Stimulated activated CD4-positive, alpha-beta T cell treated with anti-CD3 and anti-CD28 coated beads, Interleukin-12 subunit alpha, Interleukin-12 subunit beta, amount 100 ng/mL, for 4 hours (primary cell): ENCODE measurements at places on chromosomes 3 and 15.

- no peak for DNase-seq
Observed at GRCh38 chr3:69005071-69005790, 8.3 kb downstream of the EOGT start.

GRCh38 chr3:181915551-181915950 lies 203.8 kb downstream of the SOX2 start:
- DNase-seq, result no peak

- no peak for DNase-seq
Observed at GRCh38 chr15:68782589-68783161, 38.0 kb downstream of the ANP32A start.

GRCh38 chr15:49674370-49674769 lies 53.5 kb downstream of the DTWD1 start:
- no peak for DNase-seq

DNA sequence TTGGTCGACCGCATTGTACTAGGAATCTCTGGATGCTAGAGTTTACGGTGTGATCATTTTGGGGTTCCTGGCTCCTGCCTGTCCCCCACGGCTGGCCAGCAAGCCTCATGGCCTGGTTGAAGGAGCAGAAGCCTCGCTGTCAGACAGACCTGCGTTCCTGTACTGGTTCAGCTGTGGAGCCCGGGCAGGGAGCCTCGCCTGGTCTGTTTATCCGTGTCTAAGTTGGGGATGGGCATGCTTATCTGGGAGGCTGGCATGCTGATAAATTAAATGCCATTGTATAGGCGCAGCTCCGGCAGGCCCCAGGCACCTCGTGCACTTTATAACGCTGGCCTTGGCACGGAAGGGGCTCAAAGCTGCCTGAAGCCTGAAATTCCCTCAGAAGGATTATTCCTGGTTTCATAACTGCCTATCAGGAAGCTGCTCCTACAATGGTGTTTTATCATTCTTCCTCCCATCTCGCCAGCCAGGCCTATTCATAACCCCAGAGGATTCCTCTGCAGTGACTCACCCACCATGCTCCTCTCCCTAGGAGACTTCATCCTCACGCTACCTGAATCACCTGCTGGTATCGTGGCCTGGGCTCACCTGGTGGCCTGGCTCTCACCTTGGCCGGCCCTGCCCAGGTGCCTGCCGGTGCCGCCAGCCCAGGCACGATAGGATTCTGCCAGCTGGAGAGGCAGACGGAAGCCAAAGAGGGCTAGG lies 110.9 kb downstream of the ASB7 start:
- no peak for DNase-seq

GRCh38 chr15:47715856-47716445 lies 1.4 kb upstream of the SEMA6D start:
- no peak for DNase-seq

GRCh38 chr3:71056327-71056726 lies 527.2 kb downstream of the FOXP1 start:
- no peak for DNase-seq

- no peak for DNase-seq
Observed at GRCh38 chr15:57152666-57153539, 223.4 kb upstream of the CGNL1 start.

DNA sequence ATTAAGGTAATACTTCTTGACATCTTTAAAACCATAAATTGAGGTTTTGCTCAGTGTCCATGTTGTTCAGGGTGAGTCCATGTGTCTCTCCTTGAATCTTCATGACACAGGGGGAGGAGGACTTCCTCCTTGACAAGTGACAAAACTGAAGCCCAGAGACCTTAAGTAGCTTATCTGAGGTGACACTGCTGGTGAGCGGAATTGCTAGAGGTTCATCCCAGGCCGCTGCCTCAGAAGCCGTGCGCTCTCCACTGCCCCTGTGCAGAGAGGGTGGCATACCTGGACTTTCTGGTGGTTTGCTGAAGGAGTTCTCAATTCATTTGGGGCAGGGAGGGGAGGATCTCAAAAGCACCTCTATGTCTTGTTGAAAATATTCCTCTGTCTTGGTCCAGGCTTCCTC lies 23.2 kb upstream of the CCDC174 start:
- DNase-seq, result no peak

GRCh38 chr3:156010829-156011228 lies 109.5 kb upstream of the KCNAB1 start:
- no peak for DNase-seq

- DNase-seq, result no peak
Observed at GRCh38 chr3:128301186-128302023, 148.1 kb downstream of the EEFSEC start.

DNA sequence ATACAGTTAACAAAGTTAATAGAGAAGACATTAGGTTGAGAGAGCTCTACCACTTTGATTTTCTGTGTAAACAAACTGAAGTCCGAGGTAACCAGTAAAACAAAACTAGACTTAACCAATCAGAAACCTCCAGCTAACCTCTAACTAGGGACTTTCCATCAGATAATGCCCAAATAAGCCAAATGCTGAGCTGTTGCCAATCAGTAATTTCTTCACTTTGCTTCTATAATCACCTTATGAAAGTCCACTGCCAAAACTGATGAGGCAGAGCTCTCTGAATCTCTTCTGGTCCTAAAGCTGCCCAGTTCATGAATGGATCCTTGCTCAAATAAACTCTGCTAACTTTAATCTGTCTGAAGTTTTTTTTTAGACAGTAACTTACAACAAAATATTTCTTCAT lies 448.0 kb upstream of the NECTIN3 start:
- no peak for DNase-seq

- no peak for DNase-seq
Observed at GRCh38 chr3:125684199-125684598, 88.9 kb upstream of the OSBPL11 start.

DNA sequence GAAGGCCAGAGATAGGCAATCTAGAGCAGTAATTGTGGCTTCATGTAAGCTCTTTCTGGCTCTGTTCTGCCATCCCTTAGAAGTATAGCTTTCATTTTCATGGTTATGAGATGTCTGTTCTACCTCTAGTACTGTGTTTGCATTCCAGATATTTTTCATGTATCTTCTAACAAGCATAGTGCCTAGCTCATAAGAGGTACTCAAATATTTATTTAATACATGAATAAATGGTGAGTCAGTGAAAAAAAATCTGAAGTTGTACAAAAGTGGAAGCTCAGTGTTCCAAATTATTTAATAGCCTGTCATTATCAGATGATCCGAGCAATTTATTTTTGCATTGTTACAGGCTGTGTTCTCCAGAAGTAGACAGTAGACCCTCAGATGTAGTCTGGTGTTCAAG lies 64.3 kb downstream of the OXSM start:
- DNase-seq, result no peak

DNA sequence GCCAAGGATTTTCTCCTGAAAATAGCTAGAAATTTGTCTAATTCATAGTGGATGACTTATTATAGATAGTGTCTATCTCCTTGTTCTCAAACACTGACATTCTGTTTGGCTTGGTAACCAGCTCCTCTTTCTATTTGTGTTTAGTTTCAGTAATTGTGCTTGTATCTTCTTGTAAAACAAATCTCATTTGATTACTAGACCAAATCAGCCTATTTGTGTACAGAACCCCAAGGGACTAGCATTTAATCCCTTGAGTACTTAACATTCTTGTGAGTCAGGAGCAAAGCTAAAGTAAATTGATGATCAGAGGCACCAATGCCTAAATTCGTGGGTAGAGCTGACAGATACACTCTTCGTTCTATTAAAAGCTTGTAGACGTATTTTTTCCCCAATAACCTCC lies 306.5 kb upstream of the SLITRK3 start:
- DNase-seq, result no peak

DNA sequence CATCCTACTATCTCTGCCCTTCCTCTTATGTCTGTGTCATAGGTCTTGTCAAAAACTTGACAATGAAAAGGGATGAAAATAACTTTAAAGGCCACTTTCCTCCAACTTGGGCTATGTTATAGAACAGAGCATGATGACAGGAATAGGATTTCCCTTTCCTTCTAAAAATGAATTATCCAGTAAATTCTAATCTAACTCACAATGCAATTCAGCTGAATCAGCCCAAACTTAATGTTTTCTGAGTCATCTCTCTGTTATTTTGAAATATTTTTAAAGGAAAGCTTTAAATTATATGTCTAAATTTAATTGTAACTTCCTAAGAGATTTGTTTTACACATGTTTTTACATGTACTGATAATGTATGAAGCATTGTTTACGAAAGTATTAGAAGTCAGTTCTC lies 258.5 kb downstream of the BBX start:
- DNase-seq, result no peak

DNA sequence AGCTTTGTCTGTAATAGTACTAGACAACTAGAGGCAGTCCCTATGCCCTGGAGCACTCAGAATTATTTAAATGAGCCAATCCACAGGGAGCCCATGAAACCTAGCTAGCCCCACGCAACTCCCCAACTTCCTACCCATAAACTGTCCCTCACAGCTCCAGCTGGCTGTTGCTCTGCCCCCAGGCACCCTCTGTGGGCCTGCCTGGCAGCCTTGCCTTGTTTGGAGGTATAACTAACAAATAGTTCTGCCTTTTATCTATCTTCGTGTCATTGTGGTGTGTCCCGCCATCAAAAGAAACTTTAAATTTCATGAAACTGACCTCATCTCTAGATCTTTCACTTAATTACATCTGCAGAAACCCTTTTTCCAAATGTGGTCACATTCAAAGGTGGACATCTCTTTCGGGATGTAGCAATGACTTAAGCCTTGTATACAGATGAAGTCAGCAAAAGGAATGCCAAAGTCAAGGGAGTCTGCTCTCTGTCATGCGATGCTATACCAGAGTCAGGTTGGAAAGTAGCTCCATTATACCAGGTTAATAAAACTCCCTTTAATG lies 1.8 kb upstream of the RTP3 start:
- DNase-seq, result no peak

- no peak for DNase-seq
Observed at GRCh38 chr15:85718271-85718971, 76.3 kb downstream of the KLHL25 start.

DNA sequence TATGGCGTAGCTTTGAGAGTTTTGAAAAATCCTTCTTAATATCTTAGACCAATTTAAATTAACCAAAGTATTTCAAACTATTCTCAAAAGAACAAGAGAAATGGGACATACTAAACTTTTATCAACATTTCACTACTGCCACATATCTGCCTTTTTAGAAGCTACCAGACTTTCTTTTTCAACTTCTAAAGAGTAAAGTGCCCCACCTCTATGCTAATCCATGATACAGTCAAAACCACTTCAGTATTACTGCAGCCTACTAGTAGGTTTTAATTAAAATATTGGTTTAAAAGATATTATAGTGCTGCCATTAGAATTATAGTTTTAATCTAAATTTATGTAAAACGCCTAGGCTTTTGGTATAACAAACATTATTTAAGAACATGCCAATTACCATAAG lies 15.1 kb downstream of the HERC1 start:
- no peak for DNase-seq

- DNase-seq, result no peak
Observed at GRCh38 chr3:189563853-189564563, 67.2 kb upstream of the TP63 start.

DNA sequence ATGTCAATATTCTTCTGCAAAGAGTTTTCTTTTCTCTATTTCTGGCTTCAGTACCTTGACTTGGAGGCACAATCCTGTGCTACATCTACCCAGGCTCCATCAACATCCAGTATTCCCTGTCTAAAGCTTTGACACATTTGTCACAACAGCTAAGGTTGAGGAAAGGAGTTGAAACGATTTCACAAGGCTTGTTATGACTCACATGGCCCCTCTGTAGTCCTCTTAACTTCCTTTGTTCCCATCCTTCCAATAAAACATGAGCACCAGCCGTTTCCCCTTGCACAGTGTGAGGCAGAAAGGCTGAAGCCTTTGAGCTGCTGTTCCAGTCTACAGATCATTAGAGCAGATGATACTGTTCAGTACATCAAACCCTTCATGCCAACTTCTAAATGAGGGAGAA lies 163.0 kb upstream of the TMCO5A start:
- DNase-seq, result no peak

DNA sequence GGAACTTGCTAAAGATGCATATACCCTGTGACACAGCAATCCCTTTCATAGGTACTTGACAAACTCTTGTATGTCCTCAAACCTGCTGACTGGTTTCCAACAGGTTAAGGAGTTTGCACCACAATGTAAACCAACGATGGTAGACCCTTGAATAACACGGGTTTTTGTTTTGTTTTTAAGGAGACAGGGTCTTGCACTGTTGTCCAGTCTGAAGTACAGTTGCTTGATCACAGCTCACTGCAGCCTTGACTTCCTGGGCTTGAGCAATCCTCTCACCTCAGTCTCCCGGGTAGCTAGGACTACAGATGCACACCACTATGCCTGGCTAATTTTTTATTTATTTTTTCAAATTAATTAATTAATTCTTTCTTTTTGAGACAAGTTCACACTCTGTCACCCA lies 23.3 kb downstream of the SIN3A start:
- no peak for DNase-seq

DNA sequence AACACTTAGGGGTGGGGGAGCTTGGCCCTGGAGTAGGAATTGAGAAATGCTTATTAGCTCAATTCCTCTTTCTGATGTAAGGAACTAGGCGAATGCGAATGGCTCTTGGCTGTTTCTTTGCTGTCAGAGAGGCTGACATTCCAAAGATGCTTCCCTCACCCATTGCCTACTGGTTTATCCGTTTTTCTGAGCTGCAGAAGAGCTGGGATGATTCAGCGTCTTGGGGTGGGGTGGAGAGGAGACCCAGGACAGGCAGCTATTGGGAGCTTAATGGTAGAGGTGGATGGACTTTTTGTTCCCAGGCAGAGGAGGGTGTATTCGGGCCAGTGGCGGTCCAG lies 9.8 kb downstream of the PLEKHO2 start:
- DNase-seq, result no peak

- no peak for DNase-seq
Observed at GRCh38 chr15:68484696-68485400, 52.9 kb upstream of the ITGA11 start.

DNA sequence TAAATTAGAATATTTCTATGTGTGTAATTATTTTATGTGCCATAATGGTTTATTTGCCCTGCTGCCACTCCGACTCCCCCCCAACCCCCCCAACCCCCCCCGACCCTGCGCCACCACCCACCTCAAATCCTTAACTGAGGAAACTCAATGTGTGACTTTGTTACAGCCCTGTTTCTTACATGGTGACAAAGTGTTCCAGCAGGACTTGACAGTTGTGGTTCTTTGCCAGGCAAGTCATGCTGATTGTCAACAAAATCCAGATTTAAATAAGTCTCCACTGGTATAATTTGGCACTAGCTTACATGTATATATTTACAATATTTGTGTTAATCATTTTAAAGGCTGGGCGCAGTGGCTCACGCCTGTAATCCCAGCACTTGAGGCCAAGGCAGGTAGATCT lies 7.7 kb downstream of the EBLN2 start:
- DNase-seq, result no peak

DNA sequence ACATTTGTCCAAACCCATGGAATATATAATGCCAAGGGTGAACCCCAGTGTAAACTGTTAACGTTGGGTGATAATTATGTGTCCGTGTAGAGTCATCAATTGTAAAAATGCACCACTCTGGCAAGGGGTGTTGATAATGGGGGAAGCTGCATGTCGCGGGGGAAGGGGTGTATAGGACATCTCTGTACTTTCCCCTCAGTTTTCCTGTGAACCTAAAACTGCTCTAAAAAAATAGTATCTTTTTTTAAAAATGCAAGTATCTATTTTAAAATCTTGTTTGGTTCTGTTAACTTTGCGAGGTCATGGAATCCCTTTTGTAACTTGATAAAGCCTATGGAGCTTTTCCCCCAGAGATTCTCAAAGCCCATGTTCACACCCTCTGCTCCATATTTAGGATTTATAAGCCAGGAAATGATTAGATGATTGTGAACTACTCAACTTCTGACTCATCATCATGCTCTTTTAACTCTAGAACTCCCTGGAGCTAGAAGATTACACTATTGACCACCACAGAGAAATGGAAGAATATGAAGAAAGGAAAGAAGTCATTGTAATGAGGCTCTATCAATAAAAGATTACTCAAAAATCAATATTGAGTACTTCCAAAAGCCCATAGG lies 56.1 kb upstream of the C3orf49 start:
- DNase-seq, result no peak
